Myocyte (in vitro differentiated cells): ENCODE measurements at places on chromosomes 12 and 14.

DNA sequence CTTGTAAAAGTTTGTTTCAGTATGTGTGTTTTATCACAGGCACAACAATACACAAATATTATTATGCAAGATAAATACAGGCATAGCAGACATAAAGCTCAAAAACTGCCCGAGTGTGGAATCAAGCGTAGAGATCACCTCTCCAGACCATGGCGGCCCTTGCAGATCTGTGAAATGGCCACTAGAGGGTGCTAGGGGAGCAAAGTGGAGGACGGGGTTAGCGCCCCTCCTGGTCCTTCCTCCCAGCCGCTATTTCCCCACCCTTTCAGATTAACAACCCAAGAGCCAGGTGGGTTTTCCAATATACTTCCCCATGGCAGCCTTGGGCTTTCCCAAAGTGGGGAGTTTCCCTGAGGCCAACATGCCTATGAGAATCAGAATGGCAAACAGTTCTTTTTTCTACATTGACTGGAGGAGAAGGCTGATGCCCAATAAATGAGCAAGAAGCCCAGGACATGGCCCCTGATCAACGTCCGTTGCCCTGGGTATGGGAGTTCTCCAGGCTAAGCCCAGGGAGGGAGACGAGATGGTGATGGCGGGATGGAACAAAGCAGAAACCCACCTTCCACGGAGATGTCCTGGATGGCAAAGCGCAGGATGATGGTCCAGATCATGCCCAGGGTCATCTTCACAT is 67.4 kb downstream of the ACTN1 start:
- peak; percentile 84 for DNase-seq

GRCh38 chr14:75392686-75393641 is 34.9 kb upstream of the JDP2 start:
- DNase-seq, result no peak

DNA sequence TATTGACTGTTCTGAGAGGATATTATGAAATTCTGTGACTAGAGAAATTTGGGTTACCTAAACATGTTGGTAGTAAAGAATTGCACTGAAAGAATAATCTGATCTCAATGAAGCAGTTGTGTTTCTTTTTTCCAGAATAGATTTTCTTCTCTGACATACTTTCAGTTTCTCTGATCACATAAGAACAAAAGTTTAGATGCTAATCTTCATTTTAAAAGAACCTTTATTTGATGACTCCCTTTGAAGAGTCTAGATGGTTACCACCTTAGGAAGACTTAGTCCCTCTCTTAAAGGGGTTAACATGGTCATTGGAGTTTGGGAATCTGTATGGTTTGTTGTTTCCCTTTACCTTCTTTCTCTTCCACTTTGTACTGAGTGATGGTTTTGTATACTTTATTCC is 58.6 kb downstream of the MON2 start:
- DNase-seq, result no peak

DNA sequence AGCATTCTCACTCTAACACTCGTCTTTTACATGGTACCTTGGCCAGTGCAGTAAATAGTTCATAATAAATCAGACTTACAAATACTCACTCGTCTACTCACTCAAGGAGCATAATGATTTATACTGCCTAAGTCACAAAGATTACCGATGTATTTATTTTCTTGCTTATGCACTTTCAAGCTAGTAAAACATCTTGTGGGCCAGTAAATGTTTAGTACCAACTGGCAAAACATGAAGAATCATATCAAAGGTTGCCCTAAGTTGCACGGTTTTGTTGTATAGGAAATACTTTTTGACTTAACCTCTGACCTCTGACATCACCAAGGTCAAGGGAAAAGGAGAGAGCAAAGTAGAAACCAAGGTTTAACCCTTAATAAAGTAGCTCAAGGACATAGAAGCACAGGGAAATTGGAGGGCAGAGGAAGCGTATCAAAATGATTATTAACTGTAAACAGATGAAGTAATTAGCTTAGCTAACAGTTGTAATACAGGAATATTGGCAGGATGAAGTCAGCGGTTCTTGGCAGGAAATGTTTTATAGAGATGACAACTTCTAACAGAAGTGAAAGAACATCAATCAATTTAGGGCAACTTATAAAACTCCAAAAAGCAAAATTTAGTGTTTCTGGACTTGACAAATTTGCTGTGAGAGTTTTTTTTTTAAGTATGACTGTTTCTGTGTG is 131.9 kb downstream of the HMGA2 start:
- DNase-seq, result peak; percentile 15

DNA sequence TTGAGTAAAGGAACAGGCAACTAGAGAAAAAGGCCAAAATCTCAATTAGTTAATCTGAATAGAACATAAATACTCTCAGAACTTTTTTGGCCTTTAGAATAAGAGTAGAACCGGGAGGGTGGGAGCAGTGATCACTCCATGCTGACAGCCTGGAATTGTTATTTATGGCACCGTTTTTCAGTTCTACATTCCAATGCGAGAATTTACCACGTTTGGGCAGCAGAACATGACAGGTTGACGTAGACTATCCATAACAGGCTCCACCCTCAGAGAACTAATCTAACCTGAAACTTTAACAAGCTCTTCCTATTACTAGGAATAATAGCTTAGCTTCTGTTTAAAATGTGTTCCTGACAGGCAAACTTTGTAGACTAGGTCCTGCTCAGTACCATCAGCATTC is 379.1 kb downstream of the SEC23A start:
- no peak for DNase-seq

- DNase-seq, result peak; percentile 98
These were observed 77.8 kb upstream of the MAX start for GRCh38 chr14:65179918-65180724.

GRCh38 chr12:107503129-107503855 is 182.3 kb upstream of the PWP1 start:
- DNase-seq, result no peak
